SIG-M5 (cell line): ENCODE measurements at places on chromosomes 6 and 20.

DNA sequence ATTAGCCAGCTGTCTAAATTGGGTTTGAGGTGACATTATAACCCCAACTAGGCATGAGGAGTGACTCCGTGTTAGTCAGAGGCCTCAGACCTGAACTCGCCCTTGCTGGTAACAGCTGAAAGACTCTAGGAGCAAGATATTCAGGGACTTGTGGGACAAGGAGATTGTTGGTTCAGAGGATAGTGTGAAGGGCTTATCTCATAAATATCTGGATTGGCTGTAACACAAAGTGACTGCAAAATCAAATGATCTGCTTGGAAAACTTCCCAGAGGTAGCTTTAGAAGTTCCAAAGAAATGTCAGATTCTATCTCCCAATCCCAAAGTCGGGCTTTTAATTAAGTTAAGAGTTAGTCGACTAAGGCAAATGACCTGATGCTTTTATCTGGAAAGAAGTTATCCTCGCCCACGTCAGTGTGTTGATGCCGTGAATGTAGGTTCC is 72.4 kb downstream of the TULP4 start:
- DNase-seq: no peak

DNA sequence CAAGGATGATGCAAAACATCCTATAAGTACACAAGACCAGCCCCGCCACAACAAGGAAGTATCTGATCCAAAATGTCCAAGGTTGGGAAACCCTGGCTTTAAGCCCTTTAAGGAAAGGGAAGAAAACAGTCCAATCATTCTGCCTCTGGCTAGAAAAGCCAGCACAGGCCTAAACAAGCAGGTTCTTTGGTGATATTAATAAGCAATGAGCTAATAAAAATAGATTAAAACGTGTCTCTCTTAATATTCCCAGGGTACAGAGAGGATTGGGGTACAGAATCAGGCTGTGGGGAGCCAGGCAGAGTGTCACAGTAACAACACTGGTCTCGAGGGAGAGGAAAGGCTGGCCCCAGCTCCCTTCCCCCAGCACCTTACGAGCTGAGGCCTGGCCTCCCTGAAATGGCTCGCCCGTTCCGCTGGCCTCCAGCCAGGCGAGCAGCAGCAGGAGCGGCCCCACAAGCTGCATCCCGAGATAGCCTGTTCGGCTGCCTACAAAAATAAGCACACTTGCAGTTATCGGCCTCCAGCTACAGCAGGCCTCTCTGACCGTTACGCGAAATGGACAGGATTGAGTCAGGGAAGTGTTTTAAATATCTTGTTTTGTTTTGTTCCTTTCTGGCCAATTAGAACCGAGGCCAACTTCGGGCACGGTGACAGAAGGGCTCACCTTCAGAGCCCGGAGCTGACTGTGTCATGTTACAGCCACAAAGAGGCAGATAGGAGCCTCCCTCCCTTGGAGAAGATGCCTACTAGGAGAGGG is 4.0 kb upstream of the ZMYND8 start:
- no peak for DNase-seq

GRCh38 chr20:59144179-59144830 is 19.3 kb upstream of the ZNF831 start:
- no peak for DNase-seq

GRCh38 chr20:32582659-32583580 is 2.2 kb downstream of the NOL4L start:
- no peak for DNase-seq

GRCh38 chr6:7647504-7647903 is 57.5 kb downstream of the SNRNP48 start:
- DNase-seq: no peak

DNA sequence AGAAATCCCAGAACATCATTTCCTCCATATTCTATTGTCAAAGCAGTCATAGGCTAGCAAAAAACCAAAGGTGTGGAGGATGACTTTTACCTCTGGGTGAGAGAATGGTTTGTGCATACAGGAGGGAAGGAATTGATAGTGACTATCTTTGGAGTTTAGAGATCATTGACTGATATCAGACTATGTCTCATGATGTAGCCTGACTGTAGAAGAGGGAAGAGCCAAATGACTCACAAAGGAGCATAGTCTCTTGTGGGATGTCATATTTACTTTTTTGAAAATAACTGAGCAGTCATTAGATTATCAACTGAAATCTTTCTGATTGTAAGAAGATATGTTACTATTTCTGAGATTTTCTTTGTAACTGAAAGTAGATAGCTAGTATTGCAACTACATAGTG is 158.5 kb downstream of the FLRT3 start:
- DNase-seq: no peak

GRCh38 chr6:140029551-140029950 is 655.1 kb upstream of the CITED2 start:
- DNase-seq: no peak

DNA sequence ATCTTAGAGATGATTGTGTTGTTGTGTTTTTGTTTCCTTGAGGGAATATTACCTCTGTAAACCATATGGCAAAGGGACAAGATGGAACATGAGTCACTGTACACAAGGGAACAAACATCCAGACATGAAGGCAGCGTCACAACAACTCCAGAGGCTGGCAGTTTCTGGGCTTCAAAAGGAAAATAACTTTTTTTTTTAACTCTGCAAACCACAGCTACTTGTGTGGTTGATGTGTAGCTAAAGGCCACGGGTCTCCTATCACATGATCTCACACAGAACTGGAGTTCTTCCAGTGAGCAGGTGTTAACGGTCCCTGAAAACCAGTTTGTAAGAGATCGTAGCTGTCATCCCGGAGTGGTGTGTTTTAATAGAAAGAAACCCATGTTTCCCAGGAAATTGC is 33.2 kb upstream of the HBS1L start:
- DNase-seq: no peak

- no peak for DNase-seq
Observed at GRCh38 chr6:134029495-134030455, 22.6 kb downstream of the SLC2A12 start.

DNA sequence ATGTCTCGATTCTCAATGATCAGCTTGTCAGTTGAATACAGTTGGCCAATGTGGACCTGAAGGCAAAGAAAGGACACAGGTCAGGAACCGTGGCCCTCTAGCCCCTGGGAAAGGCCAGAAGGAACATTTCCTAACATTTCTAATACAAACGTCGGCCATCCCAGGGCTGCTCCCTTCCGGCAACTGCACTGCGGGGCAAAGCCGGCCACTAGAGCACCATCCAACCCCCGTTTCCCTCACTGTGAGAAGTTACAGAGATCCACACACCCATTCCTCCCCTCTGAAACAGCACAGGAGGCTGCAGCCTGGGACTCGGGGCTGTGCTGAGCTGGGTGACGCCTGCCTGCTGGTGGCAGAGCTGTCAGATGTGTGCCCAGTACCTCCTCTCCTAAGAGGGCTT is 24.3 kb downstream of the PPP1R3G start:
- no peak for DNase-seq

GRCh38 chr6:161082215-161082614 is 90.6 kb downstream of the MAP3K4 start:
- no peak for DNase-seq

DNA sequence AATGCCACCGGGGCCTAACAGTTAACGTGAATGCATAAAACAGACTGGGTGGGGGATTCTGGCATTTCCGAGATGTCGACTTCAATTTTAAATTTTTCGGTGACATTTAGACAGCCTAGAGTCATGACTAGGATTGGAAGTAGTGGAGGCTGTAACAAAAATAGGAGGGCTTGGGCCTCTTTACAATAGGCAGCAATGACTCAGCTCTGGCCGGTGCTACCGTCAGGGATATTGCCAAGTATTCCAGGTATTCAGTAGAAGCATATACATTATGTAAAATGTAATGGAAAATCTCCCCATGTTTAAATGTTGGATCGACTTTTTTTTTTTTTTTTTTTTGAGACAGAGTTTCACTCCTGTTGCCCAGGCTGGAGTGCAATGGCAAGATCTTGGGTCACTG is 136.2 kb upstream of the STMND1 start:
- DNase-seq: no peak

GRCh38 chr20:35636095-35636494 is 20.5 kb downstream of the SPAG4 start:
- DNase-seq: no peak

GRCh38 chr6:87082160-87082721 is 12.7 kb downstream of the CGA start:
- no peak for DNase-seq
